ENCODE measurements at places on chromosomes 6 and 20.
A peak's percentile ranks its signal among the peaks of the same experiment; 100 is the strongest.

DNA sequence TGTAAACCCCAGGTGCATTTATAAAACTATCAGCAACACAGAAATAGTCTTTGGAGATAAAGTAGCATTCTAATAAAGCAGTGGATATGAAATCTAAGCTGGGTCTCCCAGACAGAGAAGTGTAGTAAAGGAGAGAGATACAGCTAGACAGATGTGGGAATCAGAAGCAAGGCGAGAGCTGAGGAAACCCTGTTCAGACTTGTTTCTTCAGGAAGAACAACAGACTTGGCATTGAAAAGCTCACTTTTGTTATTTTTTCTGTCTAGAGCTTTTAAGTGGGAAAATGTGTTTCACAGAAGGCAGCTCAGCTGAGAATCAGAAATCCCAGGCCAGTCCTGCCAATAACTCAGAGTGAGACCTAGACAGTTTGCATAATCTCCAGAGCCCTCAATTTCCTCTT lies 52.9 kb downstream of the SLC35B3 start:
- no peak for DNase-seq

GRCh38 chr6:29552512-29553051 lies 7.0 kb downstream of the UBD start:
- DNase-seq: no peak

GRCh38 chr6:6366803-6367202 lies 46.3 kb upstream of the F13A1 start:
- DNase-seq: no peak

GRCh38 chr20:63092660-63093215 lies 86.0 kb upstream of the BHLHE23 start:
- DNase-seq: no peak

DNA sequence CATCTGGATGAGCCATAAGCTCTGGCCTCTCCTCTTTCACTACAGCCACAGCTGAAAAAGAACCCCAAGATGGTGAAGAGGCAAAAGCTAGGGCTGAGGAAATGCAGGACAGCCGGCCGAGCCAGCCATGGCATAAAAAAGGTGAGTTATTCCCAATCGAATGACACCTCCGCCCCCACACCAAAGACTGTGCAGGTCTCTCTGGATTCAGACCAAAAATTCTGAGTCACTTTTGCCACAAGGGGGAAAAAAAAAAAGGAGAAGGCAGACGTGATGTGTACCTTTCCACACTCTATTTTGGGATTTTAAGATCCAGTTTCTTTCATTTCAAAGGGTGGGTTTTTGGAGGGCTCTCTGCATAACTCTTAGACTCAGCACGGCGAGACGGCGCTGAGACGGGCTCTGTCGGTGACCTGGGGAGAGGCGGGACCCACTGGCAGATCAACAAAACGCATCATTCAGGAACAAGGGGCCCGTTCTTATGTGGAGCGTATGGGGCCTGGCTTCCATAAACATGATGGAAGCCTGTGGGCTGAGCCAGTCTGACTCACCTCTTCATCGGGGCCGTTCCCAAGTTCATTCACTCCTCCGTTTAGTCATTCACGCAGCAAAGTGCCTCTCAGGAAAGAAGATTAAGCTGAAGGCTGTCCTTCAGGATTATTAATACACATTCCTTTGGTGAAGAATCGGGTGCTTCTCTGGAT lies 54.8 kb downstream of the NFATC2 start:
- no peak for DNase-seq

- no peak for DNase-seq
These were observed 124.9 kb downstream of the KLHL32 start for GRCh38 chr6:97049253-97050011.

GRCh38 chr6:79042799-79043126 lies 35.3 kb downstream of the PHIP start:
- no peak for DNase-seq

DNA sequence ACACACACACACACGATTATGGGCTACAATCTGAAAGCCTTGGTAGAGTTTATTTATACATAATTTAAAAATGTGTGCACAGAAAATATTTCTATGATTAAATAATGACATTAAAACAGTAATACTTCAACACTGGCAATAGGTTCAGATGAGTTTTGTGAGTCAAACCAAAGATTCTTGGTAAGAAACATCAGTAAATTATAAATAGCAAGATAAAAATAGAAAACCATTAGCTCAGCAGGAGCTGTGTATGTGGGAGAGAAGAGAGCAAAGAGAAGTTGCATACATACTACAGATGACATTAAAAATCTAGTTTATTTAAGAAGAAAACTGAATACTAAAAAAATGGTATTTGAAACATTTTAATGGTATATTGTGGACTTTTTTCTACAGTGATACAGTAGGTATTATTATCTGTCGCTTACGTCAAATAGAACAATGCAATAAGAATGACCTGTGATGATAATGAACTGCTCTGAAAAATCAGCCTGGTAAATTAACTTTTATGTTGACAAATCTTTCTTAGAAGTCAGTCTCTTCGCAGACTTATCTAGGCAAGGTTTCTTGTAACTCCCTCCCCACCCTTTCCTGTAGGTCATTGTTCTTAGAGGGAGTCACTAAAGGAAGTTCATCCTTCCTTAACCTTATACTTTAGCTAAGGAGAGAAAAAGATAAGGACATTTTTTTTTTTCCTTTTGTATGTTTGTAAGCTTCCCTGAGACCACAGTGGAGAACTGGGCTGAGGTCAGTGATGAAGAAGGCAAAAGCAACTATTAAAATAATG lies 149.3 kb downstream of the GJA1 start:
- DNase-seq: no peak

DNA sequence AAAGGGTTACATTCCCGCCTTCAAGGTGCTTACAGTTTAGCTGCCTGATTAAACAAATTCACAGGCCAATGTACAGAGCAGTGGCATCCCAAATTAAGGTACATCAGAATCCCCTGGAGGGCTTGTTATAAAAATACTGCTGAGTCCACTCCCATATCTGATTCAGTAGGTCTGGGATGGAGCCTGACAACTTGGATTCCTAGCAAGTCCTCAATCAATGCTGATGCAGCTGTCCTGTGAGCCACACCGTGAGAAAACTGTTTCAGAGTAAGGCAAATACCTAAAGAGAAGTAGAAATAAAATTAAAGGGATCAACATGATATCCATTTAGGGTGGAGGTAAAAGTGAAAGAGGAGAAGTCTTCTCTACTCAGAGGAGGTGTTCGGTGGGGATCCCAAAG lies 16.5 kb downstream of the NHSL1 start:
- DNase-seq: no peak

DNA sequence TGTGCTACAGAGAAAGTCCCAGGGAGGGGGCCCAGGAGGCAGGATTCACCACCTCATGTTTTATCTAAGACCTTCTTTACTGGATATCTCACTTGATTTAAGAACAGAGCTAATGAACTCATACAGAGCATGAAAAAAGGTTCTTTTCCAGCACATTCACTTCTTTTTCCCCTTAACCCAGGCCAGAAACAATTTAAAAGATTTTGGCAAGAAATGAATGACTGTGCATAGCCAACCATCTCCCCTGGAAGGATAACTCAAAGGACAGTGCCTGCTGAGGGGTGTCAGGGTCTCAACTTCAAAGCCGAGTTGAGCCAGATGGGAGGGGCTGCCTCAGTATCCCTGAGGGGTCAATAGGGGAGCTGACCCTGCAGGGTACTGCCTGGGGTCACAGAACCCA lies 253.4 kb downstream of the SOD2 start:
- no peak for DNase-seq

DNA sequence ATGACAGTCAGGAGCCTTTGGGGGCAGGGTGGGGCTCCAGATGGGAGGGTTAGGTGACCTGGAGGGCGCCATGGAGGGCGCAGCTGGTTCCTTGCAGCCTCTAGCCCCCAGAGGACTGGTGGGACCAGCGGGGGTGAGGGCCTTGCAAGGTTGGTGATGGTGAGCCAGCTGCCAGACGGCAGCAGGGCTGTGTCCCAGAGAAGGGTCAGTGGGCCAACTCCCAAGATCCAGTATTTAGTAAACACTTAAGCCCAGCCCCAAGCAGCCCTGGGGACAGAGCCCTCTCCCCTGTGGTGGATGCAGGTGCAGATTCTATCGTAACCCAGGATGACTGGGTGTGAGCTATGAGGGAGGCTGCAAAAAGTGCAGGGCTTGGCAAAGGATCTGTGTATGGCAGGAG lies 201.5 kb upstream of the RNF24 start:
- no peak for DNase-seq

DNA sequence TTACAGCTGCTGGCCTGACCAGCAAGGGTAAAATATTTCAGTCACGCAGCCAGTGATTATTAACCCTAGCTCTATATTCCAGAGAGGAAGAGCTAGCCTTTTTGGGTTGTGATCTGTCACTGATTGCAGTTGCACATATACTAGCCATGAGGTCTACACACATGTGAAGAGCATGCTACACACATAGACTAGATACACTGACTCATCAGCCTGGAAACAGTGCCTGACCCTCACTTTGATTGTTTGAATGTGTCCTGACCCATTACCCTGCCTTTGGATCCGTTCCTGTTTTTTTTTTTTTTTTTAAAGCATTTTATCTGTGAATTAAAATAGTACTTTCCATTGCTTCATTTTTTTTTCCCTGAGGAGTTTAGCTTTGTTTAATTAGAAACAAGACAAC lies 50.8 kb downstream of the ESR1 start:
- DNase-seq: no peak

- peak; percentile 42 for DNase-seq
These were observed 10.9 kb upstream of the LPIN3 start for GRCh38 chr20:41329435-41330342.

DNA sequence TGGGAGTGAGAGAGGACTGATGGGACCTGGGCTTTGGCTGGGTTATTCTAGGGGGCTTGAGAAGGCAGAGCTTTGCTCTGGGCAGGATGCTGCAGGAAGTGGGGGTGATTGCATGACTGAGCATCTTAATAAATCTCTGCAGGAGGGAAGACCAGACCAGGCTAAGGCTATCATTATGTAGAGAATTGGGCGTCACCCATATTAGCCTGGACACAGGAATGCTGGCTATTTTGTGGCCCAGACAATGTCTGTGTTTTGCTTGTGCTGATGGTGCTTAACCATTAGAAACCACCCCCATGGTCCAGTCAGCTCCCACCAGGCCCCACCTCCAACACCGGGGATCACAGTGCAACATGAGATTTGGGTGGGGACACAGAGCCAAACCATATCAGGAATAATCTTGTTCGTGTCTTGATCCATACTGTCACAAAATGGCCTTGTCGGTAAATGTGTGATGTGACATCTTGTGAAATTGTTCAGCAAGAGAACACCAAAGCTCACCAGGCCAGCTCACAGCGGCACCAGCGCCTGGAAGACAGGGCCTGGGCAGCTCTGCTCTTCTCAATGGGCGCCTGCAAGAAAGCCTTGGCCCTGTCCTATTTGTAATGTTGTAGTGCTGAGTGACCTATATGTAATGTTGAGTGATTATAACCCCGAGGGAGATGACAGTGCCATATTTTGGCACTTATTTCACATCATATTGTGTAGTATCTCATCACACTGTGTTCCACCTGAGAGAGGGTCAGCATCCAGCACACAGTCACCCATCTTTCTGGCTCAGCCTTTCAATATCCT lies 211.8 kb downstream of the QKI start:
- no peak for DNase-seq

DNA sequence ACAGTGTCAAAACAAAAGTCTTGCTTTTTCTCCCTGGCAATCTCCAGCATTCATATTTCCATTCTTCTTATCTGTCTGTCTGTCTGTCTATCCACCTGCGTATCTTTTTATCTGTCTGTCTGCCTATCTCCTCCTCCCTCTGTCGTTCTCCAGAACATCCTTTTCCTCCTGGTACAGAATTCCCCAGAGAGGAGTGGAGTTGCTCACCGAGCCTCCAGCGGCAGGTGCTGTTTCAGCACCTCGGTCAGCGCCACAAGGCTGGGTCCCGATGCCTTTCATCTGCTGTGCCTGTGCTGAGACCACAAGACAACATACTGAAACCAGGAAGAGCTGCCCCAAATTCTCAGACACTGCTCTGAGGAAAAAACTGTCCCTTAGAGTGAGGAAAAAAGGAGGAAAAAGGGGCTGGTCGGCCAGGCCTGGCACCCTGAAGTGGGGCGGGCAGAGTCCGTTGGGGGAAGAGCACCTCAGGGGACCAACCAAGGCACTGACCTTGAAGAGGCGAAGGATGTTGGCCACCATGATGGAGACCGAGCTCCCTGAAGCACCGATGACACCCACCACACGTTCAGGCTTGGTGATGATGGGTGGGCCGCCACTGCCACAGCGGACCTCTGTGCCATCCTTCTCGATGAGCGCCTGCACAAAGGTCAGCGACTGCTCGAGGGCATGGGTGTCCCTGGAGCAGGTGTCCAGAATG lies 13.3 kb downstream of the GRM4 start:
- DNase-seq: no peak

- DNase-seq: no peak
These were observed 75.2 kb upstream of the MYL9 start for GRCh38 chr20:36466089-36466488.

DNA sequence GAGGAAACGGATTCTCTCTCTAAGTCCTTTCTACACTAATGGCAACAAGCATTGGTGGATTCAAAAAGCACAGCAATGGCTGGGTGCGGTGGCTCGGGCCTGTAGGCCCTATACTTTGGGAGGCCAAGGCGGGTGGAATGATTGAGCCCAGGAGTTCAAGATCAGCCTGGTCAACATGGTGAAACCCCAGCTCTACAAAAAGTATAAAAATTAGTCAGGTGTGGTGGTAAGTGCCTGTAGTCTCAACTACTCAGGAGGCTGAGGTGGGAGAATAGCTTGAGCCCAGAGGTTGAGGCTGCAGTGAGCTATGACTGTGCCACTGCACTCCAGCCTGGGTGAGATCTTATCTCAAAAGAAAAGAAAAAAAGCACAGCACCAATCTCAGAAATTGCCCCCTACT lies 19.3 kb downstream of the PAQR8 start:
- DNase-seq: no peak

DNA sequence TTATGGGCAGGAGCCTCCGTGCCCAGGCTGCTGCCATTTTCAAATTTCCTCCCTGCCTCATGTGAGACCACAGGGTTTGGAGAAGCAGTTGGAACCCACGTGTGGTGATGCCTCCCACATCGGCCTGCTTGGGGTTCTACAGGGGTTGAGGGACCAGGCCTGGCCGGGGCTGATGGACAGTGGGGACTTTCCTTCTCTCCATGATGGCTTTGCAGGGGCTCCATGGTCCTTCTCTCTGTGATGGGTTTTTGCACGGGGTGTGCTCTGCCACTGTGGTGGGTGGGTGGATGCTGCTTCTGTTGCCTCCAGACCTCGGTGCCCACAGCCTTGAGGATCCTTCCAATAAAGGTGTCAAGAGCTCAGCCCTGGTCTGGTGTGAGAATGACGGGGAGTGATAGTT lies 54.4 kb downstream of the ADNP start:
- no peak for DNase-seq
